ENCODE measurements at places on chromosomes 5 and 9.

GRCh38 chr9:16551692-16552091, 318.8 kb downstream of the BNC2 start:
- DNase-seq = no peak

DNA sequence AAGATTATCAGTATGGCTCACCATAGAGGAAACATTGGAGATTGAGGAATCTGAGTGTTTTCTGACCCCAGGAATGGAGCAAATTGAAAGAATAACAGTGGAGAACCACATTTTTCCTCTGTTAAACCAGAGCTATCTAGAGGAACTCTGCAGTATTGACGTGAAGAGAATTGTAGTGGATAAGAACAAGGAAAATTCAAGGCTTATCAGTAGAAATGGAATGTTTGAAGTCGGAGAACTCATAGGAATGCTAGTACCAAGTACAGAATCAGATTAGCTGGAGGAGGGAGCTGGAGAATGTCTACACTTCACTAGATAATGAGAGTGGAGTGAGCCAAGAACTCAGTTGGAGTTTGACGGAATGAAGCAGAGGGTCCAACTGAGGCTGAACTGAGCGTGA, 50.3 kb downstream of the SNCAIP start:
- no peak for DNase-seq

DNA sequence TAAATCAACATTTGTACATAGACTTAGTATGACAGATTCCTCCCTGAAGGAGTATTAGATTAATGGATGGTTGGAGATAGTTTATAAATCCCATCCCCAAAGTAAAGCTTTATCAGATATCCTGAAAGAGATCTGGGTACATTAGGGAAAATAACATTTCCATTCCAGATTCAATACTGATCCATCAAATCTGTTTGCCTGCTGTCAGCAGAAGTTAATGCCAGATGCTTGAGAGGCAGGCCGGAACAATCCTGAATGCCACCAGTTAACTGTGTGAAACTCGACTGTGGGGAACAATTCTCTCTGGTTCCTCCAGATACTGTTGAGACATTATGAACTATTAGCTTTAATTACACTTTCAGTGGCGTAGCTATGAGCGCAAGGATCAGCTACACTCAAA, 1166.8 kb downstream of the MAT2B start:
- no peak for DNase-seq

GRCh38 chr9:72537011-72537545, 15.7 kb downstream of the TMC1 start:
- DNase-seq = no peak

- DNase-seq = no peak
Measured at GRCh38 chr9:36720043-36720442, 147.3 kb downstream of the MELK start.

- no peak for DNase-seq
Measured at GRCh38 chr9:38019731-38020130, 49.3 kb downstream of the SHB start.

DNA sequence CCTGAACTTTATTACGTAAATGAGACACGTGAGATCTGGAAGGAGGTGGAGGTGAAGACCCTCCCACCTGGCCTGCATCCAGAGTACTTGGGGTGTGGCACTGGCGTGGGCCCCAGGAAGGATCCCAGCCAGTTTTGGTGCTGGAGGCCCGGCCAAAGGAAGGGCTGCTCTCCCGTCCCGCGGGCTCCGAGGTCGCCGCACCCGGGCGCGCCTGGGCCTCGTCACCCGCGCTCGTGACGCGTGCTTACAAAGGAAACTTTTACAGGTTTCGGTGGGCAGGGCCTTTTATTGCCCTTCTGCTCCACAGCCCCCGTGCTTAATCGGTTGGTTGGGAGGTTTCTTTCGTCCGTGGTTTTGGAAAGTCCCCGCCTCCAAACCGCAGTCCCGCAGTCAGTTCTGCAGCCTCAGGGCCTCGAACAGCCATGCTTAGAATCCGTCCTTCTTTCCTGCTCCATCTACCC, 29.2 kb downstream of the CDKN2A start:
- peak; percentile 88 for DNase-seq

GRCh38 chr5:154709368-154710305, 45.5 kb upstream of the LARP1 start:
- DNase-seq = no peak

- no peak for DNase-seq
Measured at GRCh38 chr9:83440641-83441040, 97.6 kb downstream of the FRMD3 start.

- no peak for DNase-seq
Measured at GRCh38 chr5:167642779-167643517, 648.5 kb upstream of the WWC1 start.

DNA sequence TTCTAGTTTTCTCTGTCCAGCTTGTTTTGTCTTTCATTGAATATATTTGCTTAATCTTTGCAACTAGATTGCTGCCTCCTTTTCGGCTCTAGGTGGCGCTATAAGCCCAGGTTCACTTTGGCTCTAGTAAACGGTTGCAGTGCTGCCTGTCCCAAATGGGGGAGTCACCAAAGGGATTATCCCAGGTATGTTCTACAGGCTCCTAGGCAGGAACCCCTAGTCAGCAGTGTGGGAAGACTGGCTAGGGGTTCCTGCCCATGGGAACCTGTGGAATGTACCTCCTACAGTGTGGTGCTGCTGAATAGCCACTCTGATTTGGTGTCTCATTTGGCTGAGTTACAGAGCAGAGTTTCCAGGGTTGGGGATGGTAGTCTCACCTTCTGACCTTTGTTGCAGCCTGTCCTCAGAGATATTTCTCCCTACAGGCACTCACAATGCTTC, 85.2 kb downstream of the ARSB start:
- DNase-seq = no peak

DNA sequence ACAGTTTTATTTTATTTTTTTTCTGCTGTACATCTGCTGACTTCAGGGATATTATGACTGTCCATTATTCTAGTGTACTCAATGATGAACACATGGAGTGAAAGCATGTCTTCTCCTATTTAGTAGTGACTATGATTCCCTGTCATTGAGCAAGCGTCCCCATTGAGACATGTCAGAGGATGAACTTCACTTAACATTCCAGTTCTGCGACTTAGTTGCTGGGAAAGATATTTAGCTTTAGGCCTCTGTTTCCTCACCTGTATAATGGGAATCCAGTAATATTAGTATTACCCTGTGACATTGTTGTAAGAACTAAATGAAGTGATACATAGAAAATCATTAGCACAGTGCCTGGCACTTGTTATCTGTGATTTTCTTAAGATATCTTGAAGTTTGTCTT, 144.8 kb upstream of the DHFR start:
- no peak for DNase-seq

DNA sequence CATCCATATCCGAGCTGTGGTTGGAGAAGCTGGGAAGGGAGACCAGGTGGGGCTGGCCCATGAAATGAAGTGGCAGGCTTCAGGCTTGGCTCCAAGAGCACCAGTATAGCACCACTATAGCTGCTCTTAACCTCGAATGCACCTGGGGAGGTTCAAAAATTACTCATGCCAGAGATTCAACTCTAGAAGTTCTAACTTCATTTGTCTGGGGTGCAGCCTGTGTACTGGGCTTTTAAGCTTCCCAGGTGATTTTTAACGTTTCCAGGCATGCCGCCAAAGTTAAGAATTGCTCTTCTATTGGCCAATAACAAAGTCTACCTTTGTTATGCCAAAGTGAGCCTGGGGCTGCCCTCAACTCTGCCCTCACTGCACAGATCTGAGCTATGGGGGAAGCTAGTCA, 458 bp downstream of the PRSS3 start:
- no peak for DNase-seq

DNA sequence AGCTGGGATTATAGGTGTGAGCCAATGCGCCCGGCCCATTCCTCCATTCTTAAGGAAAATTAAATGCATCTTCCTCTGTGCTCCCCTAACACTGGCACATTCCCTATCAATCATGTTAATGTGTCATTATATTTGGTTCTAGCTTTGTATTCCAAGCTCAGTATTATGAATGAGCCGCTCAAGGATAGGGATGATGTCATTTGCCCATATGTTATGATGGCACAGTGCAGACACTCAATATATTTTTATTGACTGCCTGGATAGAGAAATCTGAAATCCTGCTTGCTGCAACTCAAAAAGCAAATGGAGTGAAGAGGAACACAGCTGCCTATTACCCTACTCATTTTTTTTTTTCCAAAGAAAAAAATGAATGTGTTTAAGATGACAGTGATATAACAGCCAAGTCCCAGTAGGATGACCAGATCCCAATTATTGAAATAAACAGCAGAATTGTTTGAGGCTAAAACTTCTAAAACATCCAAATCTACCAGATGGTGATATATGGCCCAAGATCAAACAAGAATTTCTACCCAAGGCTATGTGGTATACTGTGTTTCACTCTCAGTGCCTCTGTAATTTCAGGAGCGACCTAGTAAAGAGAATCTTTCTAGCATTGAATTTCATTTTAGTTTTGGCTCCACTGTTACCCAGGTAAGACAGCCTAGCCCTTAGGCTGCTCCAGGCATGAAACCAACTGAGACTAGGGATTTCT, 16.3 kb downstream of the SUSD1 start:
- DNase-seq = no peak

- DNase-seq = no peak
Measured at GRCh38 chr9:976258-976942, at the start of gene DMRT3. TSS of gene DMRT3 (plus strand) at chr9:976655. CDS start at chr9:977002, 347 bp downstream.

GRCh38 chr5:180975338-180975737, 13.3 kb upstream of the BTNL3 start:
- no peak for DNase-seq

DNA sequence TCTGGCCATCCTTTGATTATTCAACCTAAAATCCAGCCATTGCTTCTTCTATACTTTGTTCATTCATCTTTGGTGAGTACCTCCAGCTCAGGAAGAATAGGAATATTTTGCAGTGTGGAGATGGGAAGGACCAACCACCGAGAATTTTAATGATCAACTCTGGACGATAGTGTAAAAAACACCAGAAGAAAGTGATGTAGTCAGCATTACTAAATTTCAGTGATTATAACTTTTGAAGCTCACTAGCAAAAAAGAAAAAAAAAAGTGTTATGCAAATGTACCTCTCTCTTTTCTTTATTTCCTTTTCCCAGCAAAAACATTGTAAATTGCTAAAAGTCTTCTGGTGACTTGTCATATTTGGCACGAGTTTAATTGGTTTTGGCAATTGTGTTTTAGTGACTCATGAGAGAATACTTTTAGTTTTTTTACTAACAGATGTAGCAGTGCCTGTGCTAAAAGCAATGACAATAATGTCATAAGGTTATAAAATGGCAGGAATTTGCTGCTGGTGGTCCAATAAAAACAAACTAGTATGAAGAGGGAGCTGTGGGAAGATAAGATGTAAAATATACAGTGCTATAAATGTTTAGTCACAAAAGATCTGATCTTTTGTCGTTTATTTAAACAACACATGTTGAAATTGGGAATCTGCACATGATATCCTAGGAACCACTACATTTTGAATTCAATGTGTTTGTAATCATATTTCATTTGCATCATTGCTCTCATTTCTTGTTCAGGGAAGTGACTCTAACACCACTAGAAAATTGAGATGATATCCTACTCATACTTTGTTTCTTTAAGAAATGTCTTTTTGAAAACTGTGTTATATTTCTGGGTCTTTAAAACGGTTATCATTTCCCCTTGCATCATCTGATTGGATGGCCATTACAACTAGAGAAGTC, 81.3 kb upstream of the ERCC6L2 start:
- DNase-seq = no peak

DNA sequence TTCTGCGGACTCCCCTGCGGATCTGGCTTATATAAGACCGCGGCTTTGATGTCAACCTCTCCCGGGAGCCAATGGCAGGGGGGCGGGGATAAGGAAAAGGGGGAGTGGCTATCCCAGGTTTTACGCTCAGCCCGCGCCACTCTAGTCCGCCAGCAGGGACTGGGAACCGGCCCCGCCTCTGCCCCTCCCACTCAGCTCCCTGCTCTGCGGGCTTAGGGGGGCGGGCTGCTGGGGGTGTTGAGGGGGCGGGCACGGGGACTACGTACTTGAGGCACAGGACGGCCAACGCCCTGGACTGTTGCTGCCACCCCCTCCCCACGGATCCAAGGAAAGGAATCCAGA, at the start of gene HAND1:
Gene HAND1 (minus strand): TSS at position 4 of the 342 bp plus-strand sequence. CDS start 219 bp downstream, outside the sequence.
- no peak for DNase-seq

- no peak for DNase-seq
Measured at GRCh38 chr5:164497311-164498064, 992.1 kb downstream of the MAT2B start.

DNA sequence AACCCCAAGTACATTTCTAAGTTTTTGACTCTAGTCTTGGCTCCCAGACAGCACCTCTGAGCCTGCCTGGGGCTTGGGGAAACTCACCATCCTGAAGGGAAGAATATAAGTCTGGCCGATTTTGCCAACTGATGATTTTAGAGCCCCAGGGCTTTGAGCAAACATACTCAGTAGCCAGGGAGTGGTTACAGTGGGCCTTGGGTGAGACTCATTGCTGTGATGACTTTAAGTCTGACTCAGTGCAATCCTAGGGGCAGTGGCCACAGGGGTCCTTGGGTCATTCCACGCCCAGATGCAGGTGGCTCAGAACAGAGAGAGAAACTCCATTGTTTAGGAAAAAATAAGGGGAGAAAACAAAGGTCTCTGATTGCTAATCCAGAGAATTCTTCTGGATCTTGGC, 312.0 kb upstream of the EDIL3 start:
- no peak for DNase-seq

DNA sequence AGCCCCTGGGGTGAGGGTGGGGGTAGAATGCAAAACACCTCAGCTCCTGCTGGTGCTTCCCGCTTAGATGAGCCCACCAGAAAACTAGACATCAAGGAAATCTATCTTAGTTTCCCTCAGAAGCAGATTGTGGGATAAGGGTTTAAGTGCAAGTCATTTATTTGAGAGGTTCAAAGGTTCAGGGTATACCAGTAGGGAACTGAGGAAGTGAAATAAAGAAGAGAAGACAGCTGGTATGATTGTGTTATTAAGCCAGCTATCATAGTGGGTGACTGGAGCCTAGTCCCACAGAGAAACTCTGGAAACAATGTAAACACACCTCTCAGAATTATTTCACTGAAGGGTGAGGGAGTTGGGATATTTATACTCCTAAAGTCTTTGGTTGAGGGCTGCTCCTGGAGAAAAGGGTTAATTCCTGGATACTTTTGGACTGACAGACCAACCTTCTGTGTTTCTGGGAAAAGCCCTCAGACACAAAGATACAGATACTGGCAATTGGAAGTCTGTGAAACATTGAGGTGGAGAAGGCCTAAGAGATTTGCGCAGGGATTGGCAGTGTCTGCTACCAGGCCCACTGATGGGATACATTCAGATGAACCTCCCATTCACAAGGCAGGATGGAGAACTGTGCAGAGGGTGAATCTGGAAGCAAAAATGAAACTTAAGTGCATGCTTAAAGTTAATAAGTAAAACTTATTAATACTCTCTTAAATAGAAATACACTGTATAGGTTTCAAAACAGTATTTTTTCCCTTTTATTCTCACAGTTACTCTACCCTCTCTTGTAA, 6.4 kb upstream of the DCTN4 start:
- no peak for DNase-seq

DNA sequence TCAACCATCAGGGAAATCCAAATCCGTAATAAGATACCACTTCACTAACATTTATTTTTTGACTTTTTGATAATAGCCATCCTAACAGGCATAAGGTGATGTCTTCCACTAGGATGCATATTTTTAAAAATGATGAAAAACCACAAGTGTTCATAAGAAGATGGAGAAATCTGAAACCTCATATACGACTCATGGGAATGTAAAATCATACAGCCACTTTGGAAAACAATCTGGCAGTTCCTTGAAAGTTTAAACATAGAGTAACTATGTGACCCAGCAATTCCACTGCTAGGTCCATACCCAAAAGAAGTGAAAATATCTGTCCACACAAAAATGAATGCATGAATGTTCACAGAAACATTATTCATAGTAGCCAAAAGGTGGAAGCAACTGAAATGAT, 431.0 kb downstream of the ENC1 start:
- no peak for DNase-seq

GRCh38 chr5:32094691-32095090, 79.4 kb downstream of the GOLPH3 start:
- no peak for DNase-seq
